Right renal pelvis (tissue), 4 donors: ENCODE measurements at places on chromosomes 4 and X. TPM values are rescaled to one million over a fixed set of nuclear protein-coding genes. Genes with fewer than 3 reads are reported as not detected.

The CLIC2 gene
- 4.0 TPM for polyA plus RNA-seq

The WDR17 gene
- 6.2 TPM for polyA plus RNA-seq

The ANAPC10 gene
- polyA plus RNA-seq = 27.2 TPM

The UGT2B15 gene
- 0.06 TPM for polyA plus RNA-seq

The RPGR gene
- 13.3 TPM for polyA plus RNA-seq

- no peak for DNase-seq
Measured at GRCh38 chrX:130716346-130716745, 186.7 kb downstream of the ENOX2 start.

GRCh38 chr4:6444582-6444981 lies 27.8 kb downstream of the PPP2R2C start:
- no peak for DNase-seq

GRCh38 chr4:142414366-142414990 lies 431.6 kb downstream of the INPP4B start:
- no peak for DNase-seq

GRCh38 chrX:69238114-69238886 lies 73.0 kb upstream of the PJA1 start:
- DNase-seq = no peak

GRCh38 chr4:140300271-140300970 lies 73.0 kb upstream of the SCOC start:
- DNase-seq = no peak

DNA sequence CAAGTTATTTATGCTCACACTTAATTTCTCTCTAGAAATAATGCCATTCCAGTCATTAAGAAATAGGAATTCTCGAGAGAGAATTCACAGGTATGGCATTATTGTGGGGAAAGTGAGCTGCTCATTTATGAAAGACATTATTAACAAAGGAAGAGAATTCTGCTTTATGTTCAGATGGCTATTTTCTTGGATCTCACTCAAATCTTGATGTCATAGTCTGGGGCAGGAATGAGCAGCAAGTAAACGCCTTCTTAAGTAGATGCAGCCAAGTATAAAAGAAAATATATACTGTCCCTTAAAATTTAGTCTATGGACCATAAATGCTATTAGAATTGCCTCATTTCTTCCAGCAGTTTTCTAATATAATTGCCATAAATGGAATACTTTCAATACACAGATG lies 58.2 kb upstream of the FBXW7 start:
- no peak for DNase-seq
